ENCODE measurements at places on chromosomes 11 and 22.

GRCh38 chr11:10388101-10388500 lies 67.0 kb upstream of the AMPD3 start:
- DNase-seq = no peak

DNA sequence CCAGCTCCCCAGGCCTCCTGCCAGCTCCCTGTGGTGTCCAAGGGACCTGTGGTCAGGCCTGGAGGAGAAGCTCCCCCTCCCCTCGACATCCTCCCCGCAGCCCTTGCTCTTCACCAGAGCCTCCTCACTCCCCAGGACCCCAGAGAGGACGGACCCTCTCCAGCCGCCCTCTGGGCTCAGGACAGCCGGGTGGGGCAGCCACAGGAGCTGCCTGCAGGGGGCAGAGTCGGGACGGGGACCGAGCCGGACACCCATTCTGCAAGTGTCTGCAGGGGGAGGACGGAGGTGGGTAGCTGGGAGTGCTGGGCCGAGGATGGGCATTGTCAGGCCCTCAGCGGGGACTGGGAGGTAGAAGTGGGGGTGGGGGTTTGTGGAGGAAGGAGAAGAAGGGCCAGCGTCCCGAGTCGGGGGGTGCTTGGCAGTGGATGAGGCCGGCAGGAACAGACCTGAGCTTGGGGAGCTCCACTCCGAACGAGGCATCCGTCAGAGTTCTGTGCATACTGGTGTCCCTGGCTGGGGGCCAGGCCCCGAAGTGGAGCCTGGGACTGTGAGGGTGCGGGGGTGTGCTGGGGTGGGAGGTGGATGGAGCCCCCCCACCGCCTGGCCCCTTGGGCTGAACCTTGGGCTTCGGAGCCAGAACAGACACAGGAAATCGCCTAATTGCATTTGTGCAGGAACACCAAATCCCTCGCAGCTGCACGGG lies 15.2 kb downstream of the PRR33 start:
- DNase-seq = no peak

DNA sequence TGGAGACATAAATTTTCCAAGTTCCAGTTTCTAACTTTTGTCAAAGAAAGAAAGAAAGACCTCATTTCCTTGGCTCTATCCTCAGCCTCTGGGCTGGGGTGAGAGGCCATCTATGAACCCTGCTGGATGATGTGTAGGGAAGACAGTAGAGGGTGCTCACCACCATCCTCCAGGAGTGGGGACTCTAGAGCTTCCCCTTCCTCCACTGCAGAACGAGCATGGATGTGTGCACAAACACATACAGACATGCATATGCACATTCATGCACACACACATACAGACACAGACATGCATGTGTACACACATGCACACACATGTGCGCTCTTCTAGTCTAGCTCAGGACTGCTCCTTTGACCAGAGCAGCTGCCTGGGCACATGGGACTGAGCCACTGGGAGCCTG lies 565.8 kb downstream of the BUD13 start:
- no peak for DNase-seq

DNA sequence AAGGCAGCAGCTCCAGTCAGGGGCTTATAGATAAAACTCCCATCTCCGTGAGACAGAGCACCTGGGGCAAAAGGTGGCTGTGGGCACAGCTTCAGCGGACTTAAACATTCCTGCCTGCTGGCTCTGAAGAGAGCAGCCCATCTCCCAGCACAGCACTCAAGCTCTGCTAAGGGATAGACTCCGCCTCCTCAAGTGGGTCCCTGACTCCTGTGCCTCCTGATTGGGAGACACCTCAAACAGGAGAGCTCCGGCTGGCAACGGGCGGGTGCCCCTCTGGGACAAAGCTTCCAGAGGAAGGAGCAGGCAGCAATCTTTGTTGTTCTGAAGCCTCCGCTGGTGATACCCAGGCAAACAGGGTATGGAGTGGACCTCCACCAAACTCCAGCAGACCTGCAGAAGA lies 279.4 kb downstream of the LARGE1 start:
- no peak for DNase-seq

DNA sequence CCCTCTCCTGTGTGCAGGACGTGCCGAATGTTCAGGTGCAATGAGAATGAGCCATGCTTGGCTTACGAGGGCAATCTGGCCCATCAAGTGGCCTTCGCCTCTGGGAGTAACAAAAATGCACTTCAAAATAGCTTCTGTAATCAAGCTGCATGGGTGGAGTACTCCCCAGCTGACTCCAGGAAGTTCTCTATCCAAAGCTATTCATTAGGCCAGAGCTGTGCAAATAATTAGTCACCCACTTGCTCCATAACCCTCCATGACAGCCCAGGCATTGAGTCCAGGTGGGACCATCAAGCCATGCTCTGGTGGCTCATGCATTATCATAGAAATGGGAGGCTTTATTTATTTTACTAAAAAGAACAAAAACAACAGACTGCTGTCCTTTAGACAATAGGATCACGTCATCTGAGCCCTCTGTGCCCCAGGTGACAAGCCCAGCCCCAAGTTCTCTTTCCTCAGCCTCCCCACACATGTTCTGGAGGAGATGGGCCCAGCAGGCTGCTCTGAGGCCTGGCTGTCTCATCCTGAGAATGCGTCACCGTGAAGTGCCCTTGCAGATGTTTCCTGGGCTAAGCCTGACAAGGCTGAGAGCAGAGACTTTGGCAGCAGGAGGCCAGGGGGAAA lies 244.7 kb downstream of the ETS1 start:
- no peak for DNase-seq

DNA sequence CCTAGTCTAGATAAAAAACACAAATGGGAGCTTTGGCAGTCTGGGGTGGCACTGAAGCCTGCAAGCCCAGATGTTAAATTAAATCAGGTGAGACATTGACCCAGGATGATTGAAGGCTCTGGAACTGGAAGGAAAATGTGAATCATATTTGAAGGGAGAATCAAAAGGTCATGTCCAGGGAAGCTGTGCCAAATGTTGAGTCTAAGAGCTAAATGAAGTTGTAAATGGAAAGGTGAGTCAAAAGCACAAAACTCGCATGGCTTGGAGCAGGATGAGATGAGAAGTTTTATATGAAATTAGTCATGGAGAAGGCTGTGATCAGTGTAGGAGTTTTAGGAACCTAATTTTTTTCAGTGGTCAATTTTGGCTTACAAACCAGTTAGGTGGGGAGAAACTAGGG lies 301.1 kb downstream of the BLID start:
- no peak for DNase-seq

- no peak for DNase-seq
Measured at GRCh38 chr11:67211656-67212436, 54.4 kb upstream of the GRK2 start.

- no peak for DNase-seq
Measured at GRCh38 chr11:119121811-119122124, 388 bp downstream of the HINFP start.

DNA sequence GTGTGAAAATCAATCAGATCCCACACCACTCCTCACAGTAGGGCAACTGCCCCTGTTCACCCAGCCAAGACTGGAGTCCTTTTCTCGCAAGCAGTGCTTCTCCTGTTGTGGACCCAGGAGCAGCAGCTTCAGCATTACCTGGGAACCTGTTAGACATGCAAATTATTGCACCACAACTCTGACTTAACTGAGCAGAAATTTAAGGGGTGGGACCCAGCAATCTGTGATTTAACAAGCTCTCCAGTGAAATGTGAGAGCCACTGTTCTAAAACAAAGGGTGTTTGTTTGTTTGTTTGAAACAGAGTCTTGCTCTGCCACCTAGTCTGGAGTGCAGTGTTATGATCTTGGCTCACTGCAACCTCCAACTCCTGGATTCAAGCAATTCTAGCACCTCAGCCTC lies 591.4 kb downstream of the SOX6 start:
- DNase-seq = no peak

DNA sequence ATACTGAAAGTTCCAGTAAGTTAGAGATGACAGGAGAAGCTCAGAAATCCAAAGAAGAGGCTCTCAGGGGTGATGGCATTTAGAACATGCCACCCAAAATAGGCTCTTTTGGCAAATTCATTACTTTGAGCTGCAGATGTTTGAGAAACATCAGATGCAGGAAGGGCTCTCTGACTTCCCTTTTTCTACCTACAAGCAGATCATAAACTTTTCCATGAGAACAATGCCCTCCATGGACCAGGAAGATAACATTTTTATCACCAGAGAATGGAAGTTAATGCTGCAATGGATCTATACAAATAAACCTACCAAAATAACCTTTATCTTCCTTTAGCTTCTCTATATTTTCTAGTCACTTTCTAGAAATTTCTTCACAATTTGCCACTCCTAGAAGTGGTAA lies 32.7 kb upstream of the FAR1 start:
- DNase-seq = no peak

DNA sequence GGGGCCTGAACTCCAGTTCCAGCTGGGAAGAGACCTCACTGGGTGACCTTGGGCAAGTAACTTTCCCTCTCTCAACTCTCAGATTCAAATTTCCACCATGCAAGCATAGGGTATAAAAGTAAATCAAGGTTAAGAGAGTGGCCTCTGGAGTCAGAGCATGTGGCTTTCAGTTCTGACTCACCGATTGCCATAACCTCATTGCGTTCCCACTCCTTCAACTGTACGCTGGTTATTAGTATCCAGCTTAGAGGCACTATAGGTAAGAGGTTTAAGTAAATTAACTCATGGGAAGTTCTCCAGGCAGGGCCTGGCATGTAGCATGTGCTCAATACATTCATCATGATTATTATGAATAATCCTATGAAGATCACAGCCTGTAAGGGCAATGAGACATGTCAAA lies 88.3 kb downstream of the FBXO7 start:
- no peak for DNase-seq

GRCh38 chr22:19580291-19580890 lies 56.2 kb upstream of the CLDN5 start:
- no peak for DNase-seq

- no peak for DNase-seq
Measured at GRCh38 chr11:93840981-93841380, 9.4 kb downstream of the VSTM5 start.

DNA sequence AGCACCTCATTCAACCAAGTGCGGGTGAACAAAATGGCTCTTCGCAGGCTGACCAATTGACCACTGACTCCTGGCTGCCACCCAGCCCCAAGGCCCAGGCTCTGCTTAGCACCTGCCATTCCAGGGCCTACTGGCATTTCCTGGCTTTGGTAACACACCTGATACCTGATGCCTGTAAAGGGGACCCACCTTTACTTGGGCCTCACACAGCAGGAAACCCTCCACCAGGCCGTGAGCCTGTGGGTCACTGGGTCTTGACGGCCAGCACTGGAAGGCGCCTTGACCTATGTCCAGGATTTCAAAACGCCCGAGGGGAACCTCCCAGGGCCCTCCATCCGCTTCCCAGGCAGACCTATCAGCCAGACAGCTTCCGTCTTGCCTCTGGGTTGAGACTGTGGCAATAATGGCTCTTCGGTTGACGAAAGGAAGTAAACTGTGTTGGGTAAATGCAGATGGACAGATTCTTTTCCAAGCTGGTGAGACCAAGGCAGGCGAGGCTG lies 16.8 kb upstream of the TMEM184B start:
- DNase-seq = no peak

DNA sequence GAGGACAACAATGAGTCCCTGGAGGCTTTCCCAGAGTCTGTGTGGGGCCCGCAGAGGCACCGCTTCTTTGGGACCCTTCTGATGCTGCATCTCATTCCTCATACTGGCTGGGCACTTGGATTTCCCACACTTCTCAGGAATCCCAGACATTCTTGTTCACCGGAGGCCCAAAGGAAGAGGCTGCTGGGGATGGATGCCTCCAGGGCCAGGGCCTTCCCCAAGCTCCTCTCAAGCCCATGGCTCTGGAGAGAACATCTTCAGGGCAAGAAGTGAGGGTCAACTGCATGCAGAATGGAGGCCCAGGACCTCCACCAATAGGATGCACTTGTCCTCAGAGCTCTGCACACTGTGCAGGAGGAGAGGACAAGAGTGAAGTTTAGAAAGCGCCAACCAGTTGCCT lies 34.6 kb downstream of the DKK3 start:
- DNase-seq = no peak

GRCh38 chr11:128187835-128188234 lies 399.5 kb downstream of the ETS1 start:
- no peak for DNase-seq

DNA sequence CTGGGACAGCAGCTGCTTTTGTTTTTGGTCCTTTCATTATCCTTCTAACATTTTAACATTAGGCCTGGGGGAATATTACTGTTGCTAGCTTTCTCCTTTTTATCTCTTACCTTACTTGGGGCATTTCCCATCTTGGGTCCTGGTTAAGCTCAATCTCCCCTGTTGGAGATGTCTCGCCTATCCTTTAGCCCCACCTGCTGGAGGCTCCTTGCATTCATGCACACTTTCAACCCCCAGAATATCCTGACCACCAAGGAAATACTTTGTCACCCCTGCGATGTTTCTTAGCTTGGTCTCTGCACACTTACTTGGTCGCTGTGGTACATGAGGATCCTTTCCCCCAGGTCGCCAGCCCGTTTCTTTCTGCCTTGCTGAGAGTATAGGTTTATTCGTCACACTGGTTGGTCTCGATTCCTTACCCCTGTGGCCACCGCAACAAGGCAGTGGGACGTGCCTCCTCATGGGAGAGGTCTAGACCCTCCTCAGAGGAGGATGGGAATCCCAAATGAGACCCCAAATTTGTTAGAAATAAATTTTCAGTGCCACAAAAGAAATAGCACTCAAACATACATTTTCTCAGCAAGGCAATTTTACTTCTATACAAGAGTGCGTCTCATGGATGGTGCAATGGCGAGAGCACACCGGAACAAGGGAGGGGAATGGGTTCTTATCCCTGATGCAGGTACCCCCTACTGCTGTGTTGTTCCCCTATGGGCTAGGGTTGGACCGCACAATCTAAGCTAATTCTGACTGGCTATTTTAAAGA lies 5.4 kb upstream of the TXN2 start:
- DNase-seq = peak; percentile 45

DNA sequence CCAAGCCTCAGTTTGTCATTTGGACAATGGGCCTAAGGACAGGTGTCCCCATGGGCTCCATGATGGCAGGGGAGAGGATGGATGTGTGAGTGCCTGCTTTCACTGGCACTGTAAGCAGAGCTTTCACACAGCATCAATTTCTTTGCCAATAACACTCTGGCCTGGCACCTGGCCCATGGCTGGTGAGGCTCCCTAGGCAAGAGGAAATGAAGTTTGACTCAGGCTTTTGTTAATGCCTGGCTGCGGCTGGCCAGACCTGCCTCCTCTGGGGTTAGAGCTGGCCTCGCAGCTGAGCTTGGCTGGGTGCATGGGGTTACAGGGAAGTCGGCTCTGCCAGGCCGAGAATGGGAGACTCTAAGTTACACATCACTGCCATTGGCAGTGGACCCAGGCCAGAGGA lies 30.0 kb upstream of the SEZ6L start:
- no peak for DNase-seq

- no peak for DNase-seq
Measured at GRCh38 chr11:103923451-103923931, 112.9 kb upstream of the DDI1 start.

DNA sequence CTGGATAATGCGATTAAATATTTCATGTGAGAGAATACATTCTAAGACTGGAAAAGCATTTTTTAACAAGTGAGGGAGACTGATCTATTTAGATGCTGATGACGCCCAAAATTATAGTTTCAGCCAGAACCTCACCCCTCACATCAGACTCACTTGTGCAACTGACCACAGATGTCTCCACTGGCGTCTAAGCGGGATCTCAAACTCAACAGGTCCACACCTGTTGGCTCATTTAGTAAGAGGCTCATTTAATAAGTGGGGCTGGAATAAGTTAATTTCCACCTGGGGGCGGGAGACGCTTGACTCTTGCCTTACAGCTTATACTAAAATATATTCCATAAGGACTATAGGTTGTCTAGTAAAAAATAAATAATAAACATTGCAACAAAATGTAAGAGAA lies 47.5 kb downstream of the MORC2 start:
- DNase-seq = no peak
